Stimulated activated CD4-positive, alpha-beta T cell treated with anti-CD3 and anti-CD28 coated beads, TNF-alpha, amount 100 ng/mL, for 24 hours (primary cell): ENCODE measurements at places on chromosomes 12 and 14.
A peak's percentile ranks its signal among the peaks of the same experiment; 100 is the strongest.

DNA sequence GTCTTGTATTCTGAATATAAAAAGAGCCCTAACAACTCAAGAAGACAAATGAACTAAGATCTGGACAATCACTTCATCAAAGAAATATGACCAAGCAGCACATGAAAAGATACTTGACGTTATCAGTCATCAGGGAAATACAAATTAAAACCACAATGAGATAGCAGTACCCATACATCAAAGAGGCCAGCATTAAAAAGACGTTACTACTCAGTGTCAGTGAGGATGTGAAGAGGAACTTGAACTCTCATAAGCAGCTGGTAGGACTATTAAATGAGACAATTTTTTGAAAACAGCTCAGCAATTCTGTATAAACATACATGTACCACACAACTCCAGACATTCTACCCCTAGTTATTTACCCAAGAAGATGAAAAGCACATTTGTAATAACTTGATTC lies 55.9 kb downstream of the FERMT2 start:
- no peak for DNase-seq

DNA sequence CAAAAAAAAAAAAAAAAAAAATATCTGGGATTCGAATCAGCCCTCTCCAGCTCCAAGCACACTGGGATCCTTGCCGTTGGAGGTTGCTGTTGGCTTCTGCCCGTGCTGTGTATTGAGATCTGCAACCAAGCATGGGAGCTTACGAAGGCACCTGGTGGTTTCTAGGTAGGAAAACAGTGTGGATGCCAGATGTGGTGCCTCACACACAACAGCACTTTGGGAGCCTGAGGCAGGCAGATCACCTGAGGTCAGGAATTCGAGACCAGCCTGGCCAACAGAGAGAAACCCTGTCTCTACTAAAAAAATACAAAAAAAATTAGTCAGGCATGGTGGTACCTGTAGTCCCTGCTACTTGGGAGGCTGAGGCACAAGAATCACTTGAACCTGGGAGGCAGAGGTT lies 47.4 kb downstream of the ATF7 start:
- no peak for DNase-seq

DNA sequence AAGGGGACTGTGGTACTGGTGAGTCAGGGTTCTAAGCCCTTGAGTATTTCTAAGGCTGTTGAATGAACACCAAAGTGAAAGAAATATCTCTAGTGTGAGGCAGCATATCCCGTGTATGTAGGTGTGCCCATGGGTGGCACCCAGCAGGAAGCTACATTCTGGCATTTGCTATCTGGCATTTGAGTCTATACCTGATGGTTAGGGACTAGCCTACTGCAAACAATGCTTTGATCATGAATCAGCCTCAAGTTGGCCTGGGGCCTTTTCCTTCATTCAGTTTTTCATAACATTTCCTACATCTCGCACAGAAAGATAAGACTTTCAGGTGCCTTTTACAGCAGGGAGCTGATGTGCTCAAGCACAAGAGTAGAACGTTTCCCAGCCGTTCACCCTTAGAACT lies 85.7 kb upstream of the E2F7 start:
- no peak for DNase-seq

DNA sequence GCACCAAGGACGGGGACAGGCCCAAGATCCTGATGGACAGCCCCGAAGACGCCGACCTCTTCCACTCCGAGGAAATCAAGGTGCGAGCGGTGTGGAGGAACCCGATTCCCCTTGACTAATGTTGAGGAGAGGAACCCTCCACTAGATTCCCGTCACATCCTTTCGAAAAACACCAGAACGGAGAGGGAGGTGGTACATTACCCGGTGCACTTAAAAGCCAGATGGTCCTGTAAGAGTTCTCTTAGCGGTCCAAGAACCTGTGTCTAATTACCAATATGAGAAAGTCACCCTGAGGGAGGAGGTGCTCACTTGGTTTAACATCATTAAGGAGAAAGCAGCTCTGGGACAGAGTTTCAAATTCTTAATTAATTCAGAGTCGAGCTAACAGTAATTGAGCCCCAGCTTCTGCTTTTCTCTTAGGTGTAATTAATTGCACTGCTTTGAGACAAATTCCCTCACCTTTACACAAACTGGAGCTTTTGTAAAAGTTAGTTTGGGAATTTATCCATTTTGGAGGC lies 450 bp downstream of the PRKAB1 start:
- no peak for DNase-seq

DNA sequence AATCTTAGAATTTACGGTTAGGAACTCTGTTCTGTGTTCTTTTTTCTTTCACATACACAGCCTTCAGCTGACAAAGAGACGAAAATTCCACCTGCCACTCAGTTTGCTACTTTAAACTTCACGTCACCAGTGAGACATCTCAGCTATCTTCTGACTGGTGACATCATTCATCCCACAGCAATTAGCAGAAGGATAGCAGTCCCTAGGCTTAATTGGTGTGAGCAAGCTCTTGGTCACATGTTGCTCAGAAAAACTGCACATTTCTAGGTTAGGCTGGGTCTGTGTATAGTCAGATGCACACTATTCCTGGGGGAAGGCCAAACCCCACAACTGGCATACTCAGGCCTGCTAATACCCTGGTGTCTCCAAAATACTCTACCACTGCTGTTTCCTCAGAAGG lies 23.9 kb downstream of the SLC7A7 start:
- no peak for DNase-seq

DNA sequence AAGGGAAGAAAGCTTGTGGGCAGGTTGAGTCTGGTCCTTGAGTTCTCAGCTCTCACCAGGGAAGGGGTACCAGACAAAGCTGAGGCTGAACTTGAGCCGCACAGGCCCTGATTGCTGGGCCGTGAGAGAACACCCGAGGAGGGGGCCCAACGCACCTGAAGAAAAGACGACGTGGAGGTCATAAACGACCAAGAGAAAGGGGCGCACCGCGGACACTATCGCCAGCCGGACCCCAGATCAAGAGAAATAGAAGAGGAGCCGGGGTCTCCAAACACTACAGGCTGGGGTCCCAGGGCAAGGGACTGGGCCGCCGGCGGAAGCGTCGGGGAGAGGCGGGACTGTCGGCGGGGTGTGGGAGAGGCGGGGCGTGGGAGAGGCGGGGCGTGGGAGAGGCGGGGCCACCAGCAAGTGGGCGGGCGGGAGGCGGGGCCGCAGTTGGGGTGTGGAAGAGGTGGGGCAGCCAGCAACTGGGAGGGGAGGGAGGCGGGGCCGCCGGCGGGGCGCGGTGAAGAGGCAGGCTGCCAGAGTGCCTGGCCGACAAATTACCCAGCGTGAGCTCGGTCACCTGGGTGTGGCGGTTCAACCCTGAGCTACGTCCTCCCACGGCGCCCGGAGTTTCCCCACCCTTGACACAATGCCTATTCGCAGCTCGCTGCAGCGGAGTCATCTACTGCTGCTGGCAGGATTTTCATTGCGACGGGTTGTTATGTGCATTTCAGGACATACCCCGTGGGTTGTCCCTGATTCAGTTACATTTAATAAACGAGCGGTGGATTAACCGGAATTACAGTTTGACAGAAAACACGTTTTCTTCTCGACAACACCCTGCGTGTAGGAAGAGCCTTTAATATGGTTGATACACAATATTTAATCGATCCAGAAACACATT lies 15.5 kb upstream of the NEMF start:
- peak; percentile 96 for DNase-seq

DNA sequence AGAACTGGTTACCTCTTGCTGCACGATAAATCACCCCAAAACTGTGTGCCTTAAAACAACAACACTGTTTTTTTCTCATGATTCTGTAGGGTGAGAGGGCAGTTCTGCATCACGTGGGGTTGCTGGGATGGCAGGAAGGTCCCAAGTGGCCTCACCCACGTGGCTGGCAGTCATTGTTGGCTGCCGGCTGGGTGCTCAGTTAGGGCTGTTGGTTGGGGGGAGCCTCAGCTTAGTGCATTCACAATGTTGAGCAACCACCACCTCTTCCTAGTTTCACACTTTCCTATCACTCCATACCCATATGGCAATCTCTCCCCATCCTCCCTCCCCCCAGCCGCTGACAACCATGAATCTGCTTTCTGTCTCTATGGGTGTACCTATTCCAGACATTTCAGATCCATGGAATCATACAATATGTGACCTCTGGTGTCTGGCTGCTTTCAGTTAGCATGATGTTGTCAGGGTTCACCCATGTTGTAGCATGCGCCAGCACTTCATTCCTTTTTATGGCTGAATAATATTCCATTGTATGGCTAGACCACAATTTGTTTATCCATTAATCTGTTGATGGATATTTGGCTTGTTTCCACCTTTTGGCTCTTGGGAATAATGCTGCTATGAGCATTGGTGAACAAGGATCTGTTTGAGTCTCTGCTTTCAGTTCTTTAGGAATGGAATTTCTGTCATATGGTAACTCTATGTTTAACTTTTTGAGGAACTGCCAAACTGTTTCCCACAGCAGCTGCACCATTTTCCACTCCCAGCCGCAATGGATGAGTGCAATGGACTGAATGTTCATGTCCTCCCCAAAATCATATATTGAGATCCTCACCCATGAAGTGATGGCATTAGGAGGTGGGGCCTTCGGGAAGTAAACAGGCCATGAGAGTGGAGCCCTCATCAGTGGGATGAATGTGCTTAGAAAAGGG lies 11.2 kb upstream of the POP5 start:
- DNase-seq, result no peak

GRCh38 chr12:112546339-112546738 lies 127.6 kb downstream of the PTPN11 start:
- DNase-seq, result no peak

DNA sequence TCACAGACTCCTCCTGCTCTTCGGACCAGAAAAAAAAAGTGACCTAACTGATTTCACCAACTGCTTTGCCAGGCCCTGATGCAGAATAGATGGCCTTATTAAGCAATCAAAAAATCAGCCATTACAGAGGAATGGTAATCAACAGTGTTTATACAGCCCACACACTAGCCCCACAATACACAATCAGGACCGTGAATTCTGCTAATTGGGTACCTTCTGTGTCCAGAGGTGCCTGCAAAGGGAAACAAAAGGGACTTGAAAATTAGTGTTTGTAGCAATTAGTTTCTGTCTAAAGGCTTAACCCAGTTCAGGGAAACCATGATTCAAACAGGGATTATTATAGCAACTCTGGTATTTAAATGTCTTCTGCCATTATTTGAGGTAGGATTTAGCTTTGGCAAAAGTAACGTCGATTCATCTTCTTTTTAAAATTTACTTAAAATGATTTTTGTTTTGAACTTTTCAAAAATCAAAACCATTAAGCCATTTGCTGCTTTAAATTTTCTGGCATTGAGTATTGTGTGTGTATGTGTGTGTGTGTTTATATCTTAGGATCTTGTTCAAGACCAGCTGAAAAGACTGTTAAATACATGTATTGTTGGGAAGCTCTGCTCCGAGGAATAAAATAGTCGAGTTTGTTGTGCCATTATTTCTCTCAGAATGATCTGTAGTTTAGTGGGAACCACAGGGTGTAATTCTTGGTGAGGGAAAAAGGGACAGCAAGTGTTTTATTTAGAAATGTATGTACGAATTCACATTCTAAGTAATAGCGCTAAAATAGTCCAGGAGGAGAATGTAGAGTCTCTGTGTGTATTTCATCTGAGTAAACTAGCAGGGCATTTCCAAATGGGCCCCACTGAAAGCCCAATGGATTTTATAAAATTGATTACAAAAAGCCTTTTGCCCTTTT lies 156.1 kb downstream of the PTCSC3 start:
- no peak for DNase-seq
